ENCODE measurements at places on chromosomes 2 and 18.

GRCh38 chr2:118122594-118123281 is 34.5 kb downstream of the INSIG2 start:
- DNase-seq = no peak

DNA sequence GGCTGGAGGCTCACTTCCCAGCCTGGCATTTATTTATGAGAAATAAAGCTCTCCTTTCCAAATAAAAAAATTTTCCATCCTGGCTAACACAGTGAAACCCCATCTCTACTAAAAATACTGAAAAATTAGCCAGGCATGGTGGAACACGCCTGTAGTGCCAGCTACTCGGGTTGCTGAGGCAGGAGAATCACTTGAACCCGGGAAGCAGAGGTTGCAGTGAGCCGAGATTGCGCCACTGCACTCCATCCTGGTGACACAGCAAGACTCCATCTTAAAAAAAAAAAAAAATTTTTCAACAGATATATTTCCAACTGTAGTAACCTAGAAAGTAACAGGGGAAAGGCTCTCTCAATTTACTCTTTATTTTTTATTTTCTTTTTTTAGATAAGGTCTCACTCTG is 6.1 kb upstream of the PCBP1 start:
- no peak for DNase-seq

- DNase-seq = peak; percentile 1
Measured at GRCh38 chr18:65567372-65567771, 183.4 kb upstream of the CDH7 start.

DNA sequence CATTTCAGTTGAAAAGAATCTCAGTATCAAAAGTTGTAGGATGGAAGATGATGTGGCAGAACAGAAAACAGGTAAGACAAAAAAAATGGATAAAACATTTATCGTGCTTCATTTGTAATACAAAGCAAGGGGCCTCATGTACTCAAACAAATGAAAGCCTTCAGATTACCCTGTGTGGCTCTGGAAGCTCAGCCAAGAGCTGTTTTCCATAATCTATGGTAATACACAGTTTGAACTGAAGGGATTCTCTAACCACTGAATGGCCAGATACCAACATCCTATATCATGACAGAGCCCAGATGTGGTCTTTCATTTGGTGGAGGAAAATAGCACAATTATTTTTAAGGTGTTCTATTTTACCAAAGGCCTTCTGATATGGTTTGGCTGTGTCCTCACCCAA is 272.1 kb upstream of the RND3 start:
- DNase-seq = no peak

GRCh38 chr2:14806613-14807012 is 174.1 kb downstream of the LRATD1 start:
- DNase-seq = no peak

DNA sequence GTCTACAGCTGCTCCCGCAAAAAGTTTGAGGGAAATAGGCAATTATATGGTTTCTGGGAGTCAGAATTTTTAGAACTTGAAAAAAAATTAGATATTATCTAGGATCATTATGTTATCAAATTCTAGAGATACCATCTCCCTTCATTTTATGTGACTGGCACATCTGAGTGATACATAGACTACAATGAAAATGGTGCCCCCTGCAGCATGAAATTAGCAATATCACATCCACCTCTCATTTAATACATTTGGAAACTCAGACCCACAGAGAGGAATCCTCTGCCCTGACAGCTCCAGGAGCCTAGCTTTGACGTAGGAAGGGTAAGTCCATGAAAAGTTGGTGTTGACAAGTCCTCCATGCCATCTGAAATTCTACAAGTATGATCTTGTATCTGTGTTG is 381.6 kb downstream of the SUCLG1 start:
- no peak for DNase-seq

GRCh38 chr2:10487081-10487740 is 39.1 kb upstream of the ODC1 start:
- no peak for DNase-seq

DNA sequence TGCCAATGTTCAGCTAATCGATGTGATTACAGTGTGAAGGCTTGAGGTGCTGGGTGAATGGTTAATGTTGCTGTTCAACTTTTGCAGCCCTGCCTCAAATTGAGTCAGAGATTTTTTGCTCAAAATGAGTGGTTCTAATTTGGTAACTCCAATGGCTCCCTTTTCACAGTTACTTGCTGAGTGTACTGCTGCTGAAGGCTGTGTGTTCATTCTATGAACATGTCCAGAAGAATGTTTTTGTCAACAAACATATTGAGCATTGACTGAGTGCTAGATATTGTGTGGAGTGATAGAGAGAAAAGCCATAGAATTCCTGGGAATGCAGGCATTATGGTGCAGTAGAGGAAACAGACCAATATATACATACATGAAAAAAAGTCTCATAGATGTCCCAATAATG is 39.0 kb upstream of the TCF4 start:
- no peak for DNase-seq

- no peak for DNase-seq
Measured at GRCh38 chr2:216880509-216881184, 20.8 kb upstream of the TNP1 start.

GRCh38 chr2:241334813-241335212 is 19.1 kb downstream of the SEPTIN2 start:
- DNase-seq = no peak

DNA sequence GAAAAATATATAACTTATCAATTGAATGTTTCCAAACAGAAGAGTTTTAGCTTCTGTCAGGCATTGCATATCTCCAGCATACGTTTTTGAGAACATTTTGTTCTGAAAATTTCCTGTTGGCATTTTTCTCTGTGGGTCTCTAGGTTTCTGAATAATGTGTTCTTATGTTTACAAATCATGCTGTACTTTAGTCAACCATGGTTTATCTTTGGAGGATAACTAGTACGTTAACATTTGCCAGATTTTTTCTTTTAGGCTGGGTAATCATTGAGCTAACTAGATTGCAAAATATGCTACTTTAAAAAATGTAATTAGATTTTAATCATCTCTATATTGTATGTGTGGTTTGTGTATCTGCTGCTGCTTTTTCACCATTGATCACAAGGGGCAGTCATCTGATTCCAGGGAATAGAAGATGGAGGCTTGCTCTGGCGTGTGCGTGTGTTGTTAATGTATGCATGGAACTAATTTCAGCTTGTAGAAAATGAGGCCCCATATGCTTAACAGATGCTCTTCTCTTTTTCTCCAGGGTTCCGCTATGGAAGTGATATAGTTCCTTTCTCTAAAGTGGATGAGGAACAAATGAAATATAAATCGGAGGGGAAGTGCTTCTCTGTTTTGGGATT is 21.3 kb downstream of the XRCC5 start:
- no peak for DNase-seq

DNA sequence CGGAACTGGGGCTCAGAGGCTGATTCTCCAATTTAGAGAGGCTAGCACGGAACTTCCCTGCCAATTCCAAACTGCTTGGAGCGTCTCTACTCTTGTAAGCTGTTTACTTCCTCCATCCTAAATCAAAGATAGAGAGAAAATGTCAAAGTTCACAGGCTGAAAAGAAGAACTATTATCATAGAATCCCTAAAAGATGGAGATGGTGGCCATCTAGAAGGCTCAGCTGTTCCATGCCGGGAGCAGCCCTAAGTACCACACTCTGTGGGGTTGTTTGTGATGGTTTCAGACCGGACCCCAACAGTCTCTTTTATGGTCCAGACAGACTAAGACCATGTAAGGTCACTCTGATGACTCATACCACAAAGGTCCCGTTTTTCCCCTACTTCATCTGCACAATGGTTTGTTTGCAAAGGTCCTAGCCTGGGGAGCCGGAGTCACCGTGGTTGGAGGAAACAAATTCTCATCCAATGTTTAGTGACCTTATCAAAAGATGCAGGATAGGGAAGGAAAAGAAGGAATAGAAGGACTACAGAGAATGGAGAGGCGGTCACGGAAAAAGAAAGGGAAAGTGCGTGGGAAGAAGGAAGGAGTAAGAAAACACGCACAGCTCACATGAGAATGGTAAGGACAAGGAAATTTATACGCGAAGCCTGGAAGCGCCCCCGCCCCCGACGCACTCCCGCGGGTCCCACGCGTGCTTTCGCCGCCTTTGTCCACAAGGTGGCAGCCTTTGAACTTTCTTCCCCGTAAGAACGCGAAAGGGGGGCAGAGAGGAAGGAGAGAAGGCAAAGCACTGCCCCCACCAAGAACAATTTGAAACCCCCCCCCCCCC is 453 bp upstream of the ANTXR1 start:
- peak; percentile 68 for DNase-seq

- peak; percentile 39 for DNase-seq
Measured at GRCh38 chr2:124683536-124684428, 658.7 kb downstream of the CNTNAP5 start.

DNA sequence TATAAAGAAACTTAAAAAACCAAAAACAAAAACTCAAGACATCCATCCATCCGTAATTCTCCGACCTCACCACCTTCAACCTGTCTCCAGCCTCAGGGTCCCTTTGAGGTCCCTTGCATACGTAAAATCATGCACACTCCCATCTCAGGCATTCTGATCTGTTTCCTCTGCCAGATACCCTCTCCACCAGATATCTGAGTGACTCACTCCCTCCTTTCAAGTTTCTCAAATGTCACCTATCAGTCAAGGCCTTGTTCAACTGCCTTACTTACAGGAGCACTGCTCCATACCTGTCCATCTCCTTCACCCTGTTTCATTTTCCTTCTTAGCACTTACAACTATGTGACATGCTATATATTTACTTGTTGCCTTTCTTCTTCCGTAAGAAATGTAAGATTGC is 369.3 kb downstream of the NBAS start:
- no peak for DNase-seq

DNA sequence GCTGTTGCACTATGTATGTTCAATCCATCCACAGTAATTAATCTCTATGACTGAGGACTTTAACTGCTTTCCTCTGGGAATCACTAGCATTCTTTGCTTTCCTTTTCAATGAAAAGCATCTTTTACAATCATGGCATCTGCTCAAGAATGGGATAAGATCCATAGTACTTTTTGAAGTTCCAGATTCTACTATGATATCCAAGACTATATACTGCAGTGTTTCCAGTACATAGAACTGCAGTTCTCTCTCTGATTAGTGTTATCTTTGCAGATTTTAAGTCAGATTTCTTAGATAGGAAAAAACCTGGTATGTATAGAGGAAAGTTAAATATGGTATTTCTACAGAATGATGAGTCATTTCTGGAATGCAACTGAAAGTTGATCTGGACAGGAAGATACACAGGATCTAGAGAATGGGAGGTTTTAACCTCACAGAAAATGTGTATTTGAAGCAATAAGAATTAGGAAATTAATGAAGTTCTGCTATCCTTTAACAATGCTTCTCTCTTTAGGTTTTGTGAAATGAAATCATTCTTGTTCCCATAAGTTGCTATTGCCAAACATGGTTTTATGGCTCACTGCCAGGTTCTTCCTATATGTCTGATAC is 670.7 kb downstream of the ERBB4 start:
- DNase-seq = peak; percentile 4

- DNase-seq = no peak
Measured at GRCh38 chr2:180604077-180604476, 376.3 kb upstream of the UBE2E3 start.

- peak; percentile 75 for DNase-seq
Measured at GRCh38 chr18:61581578-61582201, 248.5 kb downstream of the CDH20 start.

GRCh38 chr18:48860269-48861180 is 90.2 kb downstream of the SMAD7 start:
- DNase-seq = no peak

Data from NCI-H1436 (cell line).